ENCODE measurements at places on chromosomes 1 and 21.
A peak's percentile ranks its signal among the peaks of the same experiment; 100 is the strongest.

DNA sequence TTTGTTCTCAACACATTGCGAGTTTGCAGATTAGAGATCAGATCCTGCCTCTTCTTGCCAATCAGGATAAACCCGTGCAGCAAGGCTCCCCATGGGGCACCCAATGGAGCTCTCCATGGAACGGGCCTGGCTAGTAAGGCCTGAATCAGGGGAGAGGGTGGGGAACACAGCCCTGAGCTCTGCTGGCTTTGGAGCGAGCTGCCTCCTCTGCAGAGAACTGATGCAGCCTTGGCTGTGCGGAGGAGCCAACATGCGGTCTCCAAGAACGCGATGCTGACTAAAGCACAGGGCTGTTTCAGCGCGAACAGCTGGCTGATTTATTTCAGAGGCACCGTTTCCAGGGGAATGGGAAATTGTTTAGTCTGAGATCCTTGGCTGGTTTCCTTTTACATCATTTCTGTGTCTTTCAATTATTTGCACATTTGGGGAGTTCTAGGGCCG is 139.7 kb downstream of the TSEN15 start:
- DNase-seq: peak; percentile 77

DNA sequence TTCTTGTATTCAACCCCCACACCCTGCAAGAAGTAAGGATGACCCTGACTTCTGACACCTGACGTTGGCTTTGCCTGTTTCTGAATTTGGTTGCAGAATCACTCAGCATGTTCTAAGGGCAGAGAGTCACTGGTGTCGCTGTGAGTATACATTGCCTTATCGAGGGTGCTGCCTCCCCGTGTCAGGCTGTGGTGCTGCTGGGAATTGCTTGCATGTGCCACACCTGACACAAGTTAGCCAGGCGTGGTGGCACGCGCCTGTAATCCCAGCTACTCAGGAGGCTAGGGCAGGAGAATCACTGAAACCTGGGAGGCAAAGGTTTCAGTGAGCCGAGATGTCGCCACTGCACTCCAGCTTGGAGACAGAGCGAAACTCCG is 45.9 kb downstream of the WDR4 start:
- peak; percentile 35 for DNase-seq

DNA sequence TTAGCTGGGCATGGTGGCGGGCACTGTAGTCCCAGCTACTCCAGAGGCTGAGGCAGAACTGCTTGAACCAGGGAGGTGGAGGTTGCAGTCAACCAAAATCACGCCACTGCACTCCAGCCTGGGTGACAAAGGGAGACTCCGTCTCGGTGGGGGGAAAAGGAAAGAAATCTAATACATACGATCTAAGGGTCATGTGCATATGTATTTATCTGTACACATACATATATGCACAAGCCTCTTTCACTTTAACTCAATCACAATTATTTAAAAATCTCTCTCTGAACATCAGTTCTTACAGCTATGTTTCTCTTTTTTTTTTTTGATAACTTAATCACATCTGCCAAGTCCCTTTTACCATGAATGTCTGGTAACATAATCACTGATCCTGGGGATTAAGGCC is 34.7 kb downstream of the EVA1C start:
- no peak for DNase-seq

DNA sequence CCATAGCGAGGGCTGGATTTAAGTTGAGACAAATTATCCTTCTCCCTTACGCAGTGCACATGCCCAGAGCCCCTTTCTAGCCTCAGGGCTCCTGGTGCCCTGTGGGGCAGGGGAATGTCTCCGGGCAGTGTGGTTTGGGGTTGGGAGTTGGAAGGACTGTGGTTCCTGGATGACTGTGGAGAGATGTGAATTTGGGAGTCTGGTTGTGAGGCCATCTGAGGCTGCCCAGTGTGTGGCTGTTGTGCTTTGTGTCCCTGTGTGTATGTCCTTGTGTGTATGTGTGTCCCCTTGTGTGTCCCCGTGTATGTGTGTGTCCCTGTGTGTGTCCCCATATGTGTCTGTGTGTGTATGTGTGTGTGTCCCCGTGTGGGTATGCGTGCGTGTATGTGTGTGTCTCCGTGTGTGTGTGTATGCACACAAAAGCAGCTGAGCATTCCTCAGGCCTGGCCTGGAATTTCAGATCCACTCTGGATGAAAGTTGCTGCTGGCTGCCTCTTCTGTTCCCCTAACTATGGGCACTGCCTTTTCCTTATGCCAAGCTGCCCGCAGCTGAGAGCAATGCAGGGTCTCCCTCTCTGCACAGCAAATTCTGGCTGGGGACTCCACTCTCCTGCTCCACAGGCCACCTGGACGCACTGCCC is 65.4 kb downstream of the UBIAD1 start:
- no peak for DNase-seq

- DNase-seq: no peak
Observed at GRCh38 chr1:2575801-2576663, 10.5 kb upstream of the PRXL2B start.

- DNase-seq: no peak
Observed at GRCh38 chr1:240282061-240282830, 190.6 kb downstream of the FMN2 start.

DNA sequence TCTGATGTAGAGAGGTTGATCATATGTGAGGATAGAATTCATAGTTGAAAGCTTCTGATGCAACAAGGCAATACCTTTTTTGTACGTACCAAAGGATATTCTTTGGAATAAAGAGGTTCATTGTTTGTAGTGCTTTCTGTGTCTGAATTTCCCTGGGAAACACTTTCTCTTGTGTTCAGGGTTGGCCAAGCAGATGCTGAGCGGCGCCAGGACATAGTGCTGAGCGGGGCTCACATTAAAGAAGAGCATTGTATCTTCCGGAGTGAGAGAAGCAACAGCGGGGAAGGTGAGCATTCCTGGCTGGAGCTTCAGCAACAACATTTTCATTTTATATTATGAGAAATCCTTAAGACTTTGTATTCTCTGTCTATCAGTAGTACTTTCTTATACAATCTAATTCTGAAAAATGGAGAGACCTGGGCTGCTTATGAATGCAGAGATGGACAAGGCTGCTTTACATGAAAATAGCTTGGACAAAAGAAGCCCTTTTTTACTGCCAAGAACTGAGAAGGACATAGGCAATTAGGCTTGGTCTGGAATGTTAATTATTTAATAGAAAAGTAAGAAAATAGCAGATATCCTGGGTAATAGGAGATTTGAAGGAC is 85.2 kb downstream of the KIF1B start:
- no peak for DNase-seq

DNA sequence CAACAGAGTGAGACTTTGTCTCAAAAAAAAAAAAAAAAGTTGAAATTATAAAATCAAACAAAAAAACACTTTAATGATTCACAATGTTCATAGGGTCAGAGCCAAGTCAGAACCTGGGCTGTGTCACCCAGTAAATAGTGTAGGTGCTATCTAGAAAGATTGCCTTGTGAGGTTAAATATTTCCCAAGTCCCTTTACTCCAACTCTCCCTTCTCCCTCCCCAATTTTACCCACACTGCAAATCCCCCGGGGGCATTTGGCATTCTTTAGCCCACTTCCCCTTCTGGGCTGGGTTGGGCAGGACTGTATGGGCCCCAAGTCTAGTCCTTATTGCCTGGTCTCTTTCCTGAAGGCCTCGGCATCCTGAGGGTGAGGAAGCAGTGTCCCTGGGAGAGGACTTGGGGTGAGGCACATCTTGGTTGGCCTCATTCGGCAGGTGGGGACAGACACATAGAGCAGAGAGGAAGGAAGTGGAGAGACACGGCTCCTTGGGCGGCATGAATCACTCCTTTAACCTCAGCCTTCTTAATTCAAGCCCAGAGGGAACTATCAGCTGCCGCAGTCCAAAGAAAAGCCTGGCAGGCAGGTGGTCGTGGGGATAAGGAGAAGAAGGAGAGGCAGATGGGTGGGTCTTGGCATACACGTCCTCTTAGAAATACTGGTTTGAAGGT is 8.2 kb downstream of the ADORA1 start:
- DNase-seq: no peak

DNA sequence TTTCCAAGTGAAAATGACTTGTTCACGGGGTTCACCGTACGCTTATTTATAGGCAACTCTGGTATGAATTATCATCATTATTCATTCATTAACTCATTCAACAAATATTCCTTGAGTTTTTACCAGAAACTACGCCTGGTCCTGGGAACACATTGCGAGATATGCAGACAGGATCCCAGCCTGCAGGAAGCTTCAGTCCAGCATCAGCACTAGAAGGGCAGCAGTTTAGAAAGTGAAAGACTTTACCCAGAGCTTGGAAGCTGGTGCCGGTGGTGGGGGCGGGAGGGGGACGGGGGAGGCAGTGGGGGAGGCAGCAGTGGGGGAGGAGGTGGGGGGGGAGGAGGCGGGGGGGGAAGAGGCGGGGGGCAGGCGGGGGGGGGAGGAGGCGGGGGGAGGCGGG is 55.9 kb downstream of the SETD4 start:
- no peak for DNase-seq

DNA sequence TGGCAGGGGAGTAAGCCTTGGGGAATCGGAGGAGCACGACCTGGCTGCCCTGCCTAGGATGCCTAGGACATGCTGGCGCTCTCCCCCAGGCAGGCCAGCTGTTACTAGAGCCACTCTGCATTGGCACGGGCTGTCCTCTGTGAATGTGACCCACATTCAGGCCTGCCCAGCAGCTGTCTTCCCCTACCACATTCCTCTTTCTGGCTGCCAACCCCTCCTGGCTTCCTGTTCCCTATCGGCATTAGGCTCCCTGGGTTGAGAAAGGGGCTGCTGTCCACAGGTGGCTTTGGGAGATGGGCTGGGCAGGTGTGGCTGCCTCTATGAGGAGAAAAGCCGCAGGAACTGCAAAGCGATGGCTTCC is 2.3 kb upstream of the NFASC start:
- peak; percentile 32 for DNase-seq

- DNase-seq: peak; percentile 87
Observed at GRCh38 chr1:229024528-229025130, 246.3 kb upstream of the RAB4A start.

DNA sequence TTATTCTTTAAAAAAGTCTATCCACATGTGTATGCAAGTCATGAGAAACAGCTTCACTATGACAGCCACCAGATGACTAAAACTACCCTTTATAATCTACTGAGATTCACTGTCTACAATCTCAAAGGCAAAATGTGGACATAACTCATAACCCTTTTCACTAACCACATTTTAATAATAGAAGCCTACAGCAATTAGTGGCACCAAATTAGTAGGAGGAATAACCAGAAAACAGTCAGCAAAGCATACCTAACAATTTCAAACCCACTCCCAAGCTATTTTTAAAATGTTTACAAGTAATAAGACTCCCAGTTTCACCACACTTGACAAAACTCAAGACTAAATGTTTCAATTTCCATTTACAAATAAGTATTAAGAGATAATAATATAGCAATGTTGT is 442.9 kb downstream of the PTPRC start:
- no peak for DNase-seq

DNA sequence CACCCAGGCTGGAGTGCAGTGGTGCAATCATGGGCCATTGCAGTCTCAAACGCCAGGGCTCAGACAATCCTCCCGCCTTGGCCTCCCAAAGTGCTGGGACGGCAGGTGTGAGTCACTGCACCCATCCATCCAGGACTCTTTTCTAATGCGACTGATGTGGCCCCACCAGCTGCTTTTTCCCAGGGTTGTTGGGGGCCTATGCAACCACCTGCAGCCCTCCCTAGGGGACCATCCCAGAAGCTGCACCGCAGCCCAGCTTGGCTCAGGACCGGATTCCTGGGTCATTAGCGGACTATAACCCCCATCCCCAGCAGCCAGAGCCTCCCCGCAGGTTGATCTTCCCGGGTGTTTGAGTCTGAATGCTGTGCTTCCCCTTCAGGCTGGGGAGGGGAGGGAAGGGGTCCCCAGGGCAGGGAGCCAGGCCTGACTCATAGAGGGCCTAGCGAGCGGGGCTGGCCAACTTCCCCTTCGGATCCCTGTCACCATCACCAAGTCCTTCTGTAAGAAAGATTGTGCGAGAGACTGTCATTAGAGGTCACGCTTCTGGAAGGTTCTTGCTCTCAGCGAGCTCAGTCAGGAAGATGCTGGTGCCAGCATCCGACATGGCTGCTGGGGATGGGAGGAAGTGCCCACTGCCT is 108.7 kb upstream of the ACTRT2 start:
- no peak for DNase-seq

- DNase-seq: no peak
Observed at GRCh38 chr1:177249231-177249630, 78.5 kb downstream of the BRINP2 start.

DNA sequence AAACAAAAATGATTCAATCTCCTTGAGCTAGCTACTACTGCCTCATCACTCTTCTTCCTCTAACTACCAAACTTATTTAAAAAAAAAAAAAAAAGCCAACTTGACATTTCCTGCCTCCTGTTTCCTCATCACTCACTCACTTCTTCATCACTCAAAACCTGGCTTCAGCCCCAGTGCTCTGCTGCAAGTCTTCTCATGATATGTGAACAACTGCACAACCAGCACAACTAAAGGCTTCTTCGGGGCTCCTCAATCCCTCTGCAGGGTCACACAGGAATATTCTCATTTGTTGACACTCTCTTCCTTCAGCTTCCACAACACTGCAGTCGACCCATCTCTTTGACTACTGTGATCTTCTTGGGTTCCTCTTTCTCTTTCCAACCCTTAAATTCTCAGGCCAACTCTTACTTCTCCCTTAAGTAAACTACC is 7.6 kb downstream of the MTF1 start:
- DNase-seq: no peak

- DNase-seq: no peak
Observed at GRCh38 chr1:156430303-156430702, 61.3 kb downstream of the RHBG start.

DNA sequence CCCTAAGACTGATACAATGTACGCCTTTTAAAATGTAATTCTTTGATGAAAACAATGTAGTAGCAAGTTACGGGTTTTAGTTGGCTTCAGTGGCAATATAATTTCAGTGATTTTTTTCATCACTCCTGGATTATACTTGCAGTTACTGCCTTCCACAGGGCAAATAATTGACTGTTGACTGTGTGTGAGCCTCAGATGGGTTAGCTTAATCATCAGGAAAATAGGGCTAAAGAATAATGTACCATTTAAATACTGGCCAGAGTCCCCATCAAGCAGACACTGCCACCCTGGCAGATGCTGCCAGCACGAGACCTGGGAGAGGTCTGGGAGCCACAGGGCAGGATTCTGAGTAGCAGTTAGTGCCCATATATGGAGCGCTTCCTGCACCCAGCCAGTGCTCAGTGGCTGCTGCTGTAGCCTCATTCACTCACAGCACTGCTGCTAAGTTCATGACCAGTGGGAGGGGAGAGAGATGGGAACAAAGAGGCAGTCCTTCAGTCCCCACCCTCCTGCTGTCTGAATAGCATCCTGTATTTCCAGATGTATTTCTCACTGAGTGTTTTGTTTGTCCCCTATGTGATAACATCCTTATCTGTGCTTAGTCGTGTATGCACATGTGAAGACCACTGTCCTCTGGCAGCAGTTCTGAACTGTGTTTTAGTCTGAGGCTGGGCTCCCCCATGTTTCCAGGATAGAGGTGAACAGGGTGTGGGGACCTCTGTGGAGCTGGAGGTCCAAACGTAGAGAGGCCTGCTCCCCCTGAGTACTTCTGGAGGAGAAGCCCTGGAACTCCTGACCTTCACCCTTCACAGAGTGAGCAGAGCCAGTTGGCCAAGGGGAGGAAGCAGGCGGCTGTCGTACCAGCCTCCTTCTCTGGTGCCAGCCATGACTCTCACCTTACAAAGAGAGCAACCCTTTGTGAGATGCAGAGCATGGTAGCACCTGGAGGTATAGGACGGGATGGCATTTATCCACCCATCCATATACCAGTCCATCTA is 80.4 kb downstream of the ADARB1 start:
- no peak for DNase-seq
